ENCODE measurements at places on chromosomes 4 and X.

DNA sequence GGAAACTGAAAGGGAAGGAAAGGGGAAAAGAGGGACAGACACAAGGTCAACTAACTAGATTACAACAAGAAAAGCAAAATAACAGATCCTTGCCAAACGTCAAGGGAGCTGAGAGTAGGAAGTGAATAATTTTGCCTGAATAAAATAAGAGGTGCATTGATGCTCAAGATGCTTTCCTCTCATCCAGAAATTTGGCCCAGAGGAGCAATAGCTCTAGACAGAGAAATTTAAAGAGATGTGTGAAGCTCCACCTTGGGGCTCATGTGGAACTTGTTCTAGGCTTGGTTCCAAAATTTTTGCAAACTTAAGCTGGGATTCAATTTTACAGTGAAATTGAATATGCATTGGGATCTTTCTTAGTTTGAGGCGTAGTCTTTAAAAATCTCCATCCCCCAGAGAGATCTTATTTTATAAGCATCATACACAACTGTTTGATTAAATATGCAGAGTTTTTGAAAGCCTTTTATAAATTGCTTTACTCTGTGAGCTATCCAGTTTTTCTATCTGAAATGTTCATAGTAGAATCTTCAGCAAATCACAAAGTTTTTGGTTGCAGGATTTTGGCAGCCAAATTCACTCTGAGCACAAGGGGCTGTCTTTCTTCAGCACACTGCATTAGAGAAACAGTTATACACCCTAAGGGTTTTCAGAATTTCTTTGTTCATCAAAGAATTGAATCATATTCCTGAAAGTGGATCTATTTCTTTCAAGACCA, 1159.5 kb downstream of the ADGRL3 start:
- DNase-seq = no peak

DNA sequence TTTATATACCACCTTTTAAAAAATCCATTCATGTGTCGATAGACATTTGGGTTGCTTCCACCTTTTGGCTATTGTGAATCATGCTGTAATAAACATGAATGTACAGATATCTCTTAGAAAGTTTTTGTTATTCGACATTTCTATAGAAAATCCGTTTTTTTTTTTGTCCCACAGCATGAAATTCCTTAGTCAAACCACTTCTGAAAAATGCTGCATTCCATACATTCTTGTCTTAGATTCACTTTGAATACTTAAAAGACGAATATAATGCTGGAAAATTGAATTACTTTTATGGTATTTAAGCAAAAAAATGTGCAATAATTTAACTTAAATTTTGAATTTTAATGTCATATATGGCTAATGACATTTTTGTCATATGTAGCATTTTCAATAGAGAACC, 1345.5 kb downstream of the TECRL start:
- no peak for DNase-seq

DNA sequence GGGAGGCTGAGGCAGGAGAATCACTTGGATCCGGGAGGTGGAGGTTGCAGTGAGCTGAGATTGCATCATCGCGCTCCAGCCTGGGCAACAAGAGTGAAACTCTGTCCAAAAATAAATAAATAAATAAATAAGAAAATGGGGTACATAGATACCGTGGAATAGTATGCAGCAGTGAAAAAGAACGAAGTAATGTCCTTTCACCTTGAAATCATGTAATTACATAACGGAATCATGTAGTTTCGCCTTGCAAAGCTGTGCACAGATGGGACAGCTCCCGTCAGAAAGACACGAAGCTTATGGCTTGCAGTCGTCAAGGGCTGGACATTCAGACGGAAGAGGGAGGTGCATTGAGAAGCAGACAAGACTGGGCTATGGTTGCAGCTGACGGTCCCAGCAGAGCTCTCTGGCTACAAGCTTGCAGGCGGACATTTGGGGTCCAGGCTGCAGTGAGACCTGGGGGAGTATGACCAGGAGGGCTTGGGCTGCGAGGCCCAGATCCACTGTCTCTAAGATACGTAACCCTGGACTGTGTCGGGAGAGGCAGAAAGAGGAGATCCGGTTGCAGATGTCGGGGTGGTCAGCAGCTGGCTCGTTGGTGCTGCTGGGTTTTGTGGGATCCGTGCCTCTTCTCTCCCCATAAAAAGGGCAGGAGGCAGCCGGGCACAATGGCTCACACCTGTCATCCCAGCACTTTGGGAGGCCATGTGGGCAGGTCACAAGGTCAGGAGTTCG, 6.2 kb upstream of the P2RY8 start:
- no peak for DNase-seq

- DNase-seq = no peak
Observed at GRCh38 chr4:41814565-41814964, 66.0 kb upstream of the PHOX2B start.

GRCh38 chr4:169142391-169142790, 128.4 kb downstream of the SH3RF1 start:
- DNase-seq = no peak

DNA sequence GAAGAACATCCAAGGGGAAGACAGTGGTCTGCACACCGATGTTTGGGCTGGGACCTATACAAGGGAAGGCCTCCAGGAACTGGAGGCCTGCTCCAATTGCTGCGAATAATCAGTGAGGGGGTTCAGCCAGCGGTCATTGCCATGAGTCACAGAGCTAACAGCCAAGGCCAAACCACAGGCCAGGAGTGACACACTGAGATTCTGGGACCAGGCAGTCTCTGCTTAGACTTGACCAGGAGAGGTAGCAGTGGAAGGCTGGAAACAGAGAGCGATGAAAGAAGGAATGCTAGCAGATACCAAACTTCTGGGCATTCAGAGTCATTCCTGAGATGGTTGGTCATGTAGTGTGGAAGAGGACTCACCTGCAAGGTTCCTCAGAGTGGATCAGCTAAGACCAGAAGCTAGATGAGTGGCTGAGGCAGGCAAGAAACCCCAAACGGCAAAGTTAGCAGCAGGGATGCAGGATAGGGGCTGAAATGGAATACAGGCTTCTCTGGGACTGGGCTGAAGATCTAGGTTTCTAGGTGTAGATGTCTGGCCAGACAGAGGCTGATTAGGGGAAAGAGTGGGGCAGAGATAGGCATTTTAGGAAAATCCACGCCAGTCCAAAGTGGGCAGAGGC, 54.7 kb downstream of the CNGA2 start:
- DNase-seq = no peak

GRCh38 chr4:13483136-13483767, 888 bp downstream of the RAB28 start:
- DNase-seq = no peak

- DNase-seq = no peak
Observed at GRCh38 chr4:52910115-52910514, 48.0 kb downstream of the RASL11B start.
